ENCODE measurements at places on chromosomes 11 and 22.

GRCh38 chr11:59479906-59480305 lies 6.8 kb downstream of the OR4D10 start:
- DNase-seq: no peak

GRCh38 chr11:47185305-47186075 lies 744 bp downstream of the PACSIN3 start:
- DNase-seq: peak; percentile 71

DNA sequence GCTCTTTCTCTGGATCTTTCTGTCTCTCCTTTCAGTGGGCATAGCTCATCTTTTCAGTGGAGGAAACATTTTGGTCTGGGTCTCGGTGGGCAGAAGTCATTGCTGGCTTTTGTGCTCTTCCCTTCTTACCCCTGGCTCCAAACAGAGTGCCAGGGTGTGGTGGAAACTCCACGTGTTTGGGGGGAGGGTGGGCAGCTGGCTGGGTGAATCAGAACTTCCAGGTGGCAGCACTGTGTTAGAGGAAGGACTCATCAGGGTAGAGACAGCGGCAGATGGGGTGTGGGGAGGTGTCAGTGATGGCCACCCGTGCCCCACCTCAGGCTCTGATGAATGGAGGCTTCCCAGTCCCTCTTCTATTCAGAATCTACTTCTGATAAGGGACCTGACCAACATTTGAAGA lies 114.0 kb downstream of the GRIK4 start:
- DNase-seq: no peak

DNA sequence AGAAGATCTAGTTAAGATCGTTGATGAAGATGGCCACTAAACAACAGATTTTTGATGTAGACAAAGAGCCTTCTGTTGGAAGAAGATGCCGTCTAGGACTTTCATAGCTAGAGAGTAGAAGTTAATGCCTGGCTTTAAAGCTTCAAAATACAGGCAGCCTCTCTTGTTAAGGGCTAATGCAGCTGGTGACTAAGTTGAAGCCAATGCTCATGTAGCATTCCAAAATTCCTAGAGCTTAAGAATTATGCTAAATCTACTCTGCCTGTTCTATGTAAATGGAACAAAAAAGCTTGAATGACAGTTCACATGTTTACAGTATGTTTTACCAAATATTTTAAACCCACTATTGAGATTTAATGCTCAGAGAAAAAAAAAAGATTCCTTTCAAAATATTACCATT lies 492.6 kb downstream of the CNTN5 start:
- no peak for DNase-seq

- no peak for DNase-seq
Observed at GRCh38 chr11:103170865-103171264, 61.6 kb downstream of the DYNC2H1 start.

DNA sequence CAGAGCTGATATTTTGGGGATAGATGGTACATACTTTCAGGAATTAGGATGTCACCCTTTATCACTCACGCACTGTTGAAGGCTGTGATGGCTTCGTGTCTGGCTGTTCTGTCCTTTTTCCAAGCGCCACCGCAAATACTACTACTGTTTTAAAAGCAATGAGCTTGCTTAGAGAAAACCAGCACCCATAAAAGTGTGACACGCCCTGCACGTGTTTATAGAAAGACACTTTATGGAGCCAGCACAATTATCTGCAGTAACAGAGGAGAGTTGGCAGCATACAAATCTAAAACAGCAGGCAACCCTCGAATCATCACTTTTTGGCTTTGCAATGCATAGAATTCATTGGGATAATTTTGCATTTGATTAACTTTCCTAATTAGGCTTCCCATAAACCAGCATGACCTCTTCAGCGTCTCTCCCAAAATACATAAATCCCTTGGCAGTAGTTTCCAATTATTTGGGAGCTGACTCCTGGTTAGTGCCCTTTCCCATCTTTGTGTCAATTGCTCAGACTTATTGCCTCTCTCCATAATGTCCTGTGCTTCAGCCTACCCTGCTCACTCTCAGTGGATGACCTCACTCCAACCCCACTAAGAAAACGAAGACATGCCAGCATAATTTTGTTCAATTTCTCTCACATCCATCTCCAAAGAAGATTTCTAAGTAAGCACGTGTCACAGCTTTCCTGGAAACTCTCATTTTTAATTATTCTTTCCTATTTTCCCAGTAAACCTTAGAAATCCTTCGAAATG lies 118.7 kb upstream of the LARGE1 start:
- no peak for DNase-seq

DNA sequence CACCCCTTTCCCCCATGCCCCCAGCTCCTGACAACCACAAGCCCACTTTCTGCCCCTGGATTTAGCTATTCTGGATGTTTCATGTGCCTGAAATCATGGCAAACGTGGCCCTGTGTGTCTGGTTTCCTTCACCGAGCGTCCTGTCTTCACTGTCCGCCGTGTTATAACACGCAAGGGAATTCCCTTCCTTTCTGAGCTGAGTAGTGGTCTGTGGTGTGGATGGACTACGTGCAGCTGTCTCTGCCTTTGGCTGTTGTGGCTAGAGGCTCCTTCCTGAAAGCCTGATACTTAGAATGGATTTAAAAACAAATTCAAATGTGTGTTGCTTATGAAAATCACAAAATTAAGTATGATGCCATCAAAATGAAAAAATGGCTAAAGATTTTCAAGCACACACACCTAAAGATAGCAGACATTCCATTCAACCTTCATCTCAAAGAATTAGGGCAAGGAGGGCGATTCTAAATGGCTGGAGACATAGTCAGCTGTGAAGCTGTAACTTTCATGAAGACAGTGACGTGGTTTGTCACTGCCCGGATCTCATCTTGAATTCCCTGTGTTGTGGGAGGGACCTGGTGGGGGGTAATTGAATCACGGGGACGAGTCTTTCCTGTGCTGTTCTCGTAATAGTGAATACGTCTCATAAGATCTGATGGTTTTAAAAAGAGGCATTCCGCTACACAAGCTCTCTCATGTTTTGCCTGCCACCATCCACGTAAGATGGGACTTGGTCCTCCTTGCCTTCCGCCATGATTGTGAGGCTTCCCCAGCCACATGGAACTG lies 30.5 kb downstream of the KCNQ1 start:
- no peak for DNase-seq

DNA sequence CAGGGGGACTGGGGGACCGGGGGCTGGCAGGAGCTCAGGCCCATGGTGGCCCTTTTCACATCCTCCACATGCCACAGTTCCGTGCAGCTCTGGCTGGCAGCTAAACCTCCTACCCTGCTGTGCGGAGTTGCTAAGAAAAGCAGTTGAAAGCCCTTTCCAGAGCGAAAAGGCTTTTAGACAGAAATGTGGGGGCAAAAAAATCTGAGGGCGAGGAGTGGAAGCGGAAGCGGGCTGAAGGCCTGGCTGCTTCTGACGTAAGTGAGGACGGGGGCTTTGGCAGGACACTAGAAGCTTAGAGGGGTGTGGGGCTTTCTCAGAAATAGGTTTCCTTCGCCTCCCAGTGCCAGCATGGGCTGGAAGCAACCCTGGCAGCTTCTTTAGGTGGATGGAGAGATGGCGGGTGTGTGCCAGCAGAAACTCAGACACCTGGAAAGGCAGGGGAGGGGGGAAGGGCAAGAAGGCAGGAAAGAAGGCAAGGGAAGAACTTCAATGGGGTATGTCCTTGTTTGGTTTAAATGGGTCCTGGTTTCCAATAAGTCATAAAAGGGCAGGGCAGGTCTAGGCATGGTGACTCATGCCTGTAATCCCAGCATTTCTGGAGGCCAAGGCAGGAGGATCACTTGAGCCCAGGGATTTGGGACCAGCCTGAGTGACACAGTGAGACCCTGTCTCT lies 11.2 kb upstream of the DGKZ start:
- DNase-seq: no peak

DNA sequence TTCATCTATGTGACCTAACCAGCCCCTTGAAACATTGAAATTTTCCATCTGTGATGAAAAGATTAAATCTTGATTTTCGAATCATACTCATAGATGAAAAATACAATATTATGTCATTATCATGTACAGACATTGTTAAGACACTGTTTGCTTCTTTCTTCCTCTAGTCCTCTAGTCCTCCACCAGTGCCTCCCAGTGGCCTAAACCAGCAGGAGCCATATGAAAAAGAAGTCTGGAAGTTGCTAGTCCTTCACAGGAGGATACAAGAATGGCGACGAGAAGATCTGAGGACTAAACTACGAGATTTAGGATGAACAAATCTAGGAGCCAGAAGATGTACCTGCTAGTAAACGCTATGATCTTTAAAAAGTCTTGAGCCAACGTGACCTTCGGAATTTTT lies 134.1 kb downstream of the SLC17A6 start:
- DNase-seq: no peak

GRCh38 chr22:29152954-29153719 lies 52.6 kb upstream of the EMID1 start:
- peak; percentile 33 for DNase-seq

GRCh38 chr11:118106789-118107335 lies 20.1 kb upstream of the SMIM35 start:
- no peak for DNase-seq

DNA sequence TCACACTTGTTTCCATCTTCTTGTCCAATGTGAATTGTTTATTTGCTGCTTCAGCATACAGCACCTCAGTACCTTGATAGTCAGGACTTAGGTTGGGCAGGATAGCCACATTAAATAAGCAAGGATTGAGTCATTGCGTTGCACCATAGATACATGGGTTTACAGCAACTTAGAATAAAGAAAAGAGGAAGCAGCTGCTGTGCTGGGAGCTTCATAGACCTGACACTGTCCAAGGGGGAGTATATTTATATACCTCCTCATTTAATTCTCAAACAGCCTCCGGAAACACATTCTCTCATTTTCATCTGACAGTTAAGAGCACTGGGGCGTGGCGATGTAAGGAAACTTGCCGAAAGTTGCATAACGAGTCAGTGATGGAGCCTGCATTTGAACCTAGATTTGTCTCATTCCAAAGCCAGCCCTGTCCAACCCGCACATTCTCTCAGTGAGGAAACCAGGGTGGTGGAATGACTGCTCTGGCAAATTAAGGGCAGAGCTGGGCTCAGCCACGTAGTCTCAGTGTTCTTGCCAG lies 42.2 kb downstream of the UBASH3B start:
- no peak for DNase-seq

- no peak for DNase-seq
Observed at GRCh38 chr11:67276781-67277230, 10.5 kb downstream of the GRK2 start.

GRCh38 chr11:29518389-29519174 lies 498.2 kb downstream of the KCNA4 start:
- DNase-seq: no peak

GRCh38 chr11:60859616-60860250 lies 4.0 kb upstream of the PTGDR2 start:
- no peak for DNase-seq

DNA sequence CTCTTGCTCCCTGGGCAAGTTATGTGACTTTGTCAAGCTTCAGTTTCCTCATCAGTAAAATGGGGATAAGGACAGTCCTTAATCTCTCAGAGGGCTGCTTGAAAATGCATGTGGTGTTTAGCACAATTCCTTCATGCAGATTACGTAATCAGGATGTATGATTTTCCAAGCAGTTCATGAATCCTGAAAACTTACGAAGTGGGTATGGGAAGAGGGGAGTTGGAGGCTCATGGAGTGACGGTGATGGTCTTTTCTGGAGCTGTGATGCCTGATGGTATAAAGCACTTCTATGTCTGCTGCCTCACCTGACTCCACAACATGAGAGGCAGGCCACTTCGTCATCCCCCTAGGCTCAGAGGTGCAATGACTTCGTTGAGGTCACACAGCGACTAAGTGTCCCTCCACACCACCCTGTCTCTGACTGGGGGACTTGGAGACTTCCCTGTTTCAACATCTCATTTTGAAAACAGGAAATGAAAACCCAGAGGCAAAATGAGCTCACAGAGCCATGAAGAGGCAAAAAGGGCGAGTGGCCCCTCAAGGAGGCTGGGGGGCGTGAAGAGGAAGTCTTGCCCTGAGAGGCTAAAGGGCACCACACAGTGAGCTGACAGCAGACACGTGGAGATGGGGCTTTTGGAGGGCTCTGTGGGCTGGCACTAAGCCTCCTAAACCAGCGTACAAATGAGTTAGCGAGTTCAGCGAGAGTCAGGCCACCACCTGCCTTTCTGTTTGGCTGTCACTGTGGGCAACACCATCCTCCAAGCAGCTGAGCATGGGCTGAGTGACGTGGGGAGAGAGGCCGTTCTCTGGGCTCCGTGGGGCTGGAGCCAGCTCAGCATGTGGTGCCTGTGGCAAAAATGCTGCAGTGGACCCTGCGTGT lies 10.1 kb downstream of the MCM5 start:
- no peak for DNase-seq

DNA sequence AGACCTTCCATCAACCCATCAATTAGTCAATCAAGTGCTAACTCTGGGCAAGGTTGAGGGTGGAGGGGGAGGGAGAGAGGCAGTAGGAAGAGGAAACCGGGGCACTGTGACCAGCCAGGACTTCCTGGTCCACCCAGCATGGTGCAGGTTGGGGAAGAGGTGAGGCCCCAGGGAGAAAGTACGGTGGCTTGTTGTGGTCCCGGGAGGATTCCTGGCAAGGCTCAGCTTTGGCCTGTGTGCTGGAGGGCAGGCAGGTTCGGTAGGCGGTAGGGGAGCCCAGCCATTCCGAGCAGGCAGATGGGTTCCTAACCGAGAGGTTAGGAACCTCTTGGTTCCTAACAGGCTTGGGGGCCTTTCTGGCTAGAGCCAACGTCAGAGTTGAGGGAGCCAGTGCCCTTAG lies 10.8 kb downstream of the ST14 start:
- DNase-seq: no peak

DNA sequence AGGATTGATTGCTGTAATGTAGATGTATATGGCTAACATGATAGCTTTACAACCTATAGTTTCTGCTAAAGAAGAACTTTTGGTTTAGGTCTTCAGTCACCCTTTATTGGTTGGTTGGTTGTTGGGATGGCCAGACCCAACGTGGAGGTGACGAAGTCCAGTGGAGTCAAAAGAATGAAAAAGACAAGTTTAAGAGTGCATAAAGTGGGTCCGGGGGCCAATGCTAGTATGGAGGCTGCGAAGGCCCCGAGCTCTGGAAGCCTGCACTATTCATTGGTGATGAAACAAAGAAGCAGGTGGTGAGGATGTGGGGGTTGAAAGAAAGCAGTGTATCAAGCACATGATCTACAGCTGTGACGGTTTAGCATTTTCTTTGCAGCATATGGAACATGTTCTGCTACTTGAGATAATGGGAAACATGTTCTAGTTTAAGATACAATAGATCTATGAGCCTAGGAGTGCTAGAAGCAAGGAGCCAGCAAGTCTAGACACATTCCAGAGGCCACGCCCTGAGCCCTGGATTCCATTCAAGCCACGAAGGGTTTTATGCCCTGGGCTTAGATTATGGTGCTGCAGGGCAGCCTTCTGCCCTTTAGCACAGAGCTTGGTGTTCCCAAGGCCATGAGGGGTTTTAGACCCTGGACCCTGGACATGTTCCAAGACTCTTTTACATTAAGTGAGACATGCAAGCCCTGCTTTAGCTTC lies 6.3 kb downstream of the TCP11L1 start:
- DNase-seq: no peak

- DNase-seq: no peak
Observed at GRCh38 chr11:47109051-47109726, 67.5 kb downstream of the ARFGAP2 start.

- DNase-seq: no peak
Observed at GRCh38 chr22:17629173-17629489, 582 bp upstream of the ATP6V1E1 start.

- no peak for DNase-seq
Observed at GRCh38 chr11:44366741-44367140, 56.8 kb upstream of the ALX4 start.

- DNase-seq: no peak
Observed at GRCh38 chr22:19995611-19996339, 20.8 kb downstream of the ARVCF start.
